Eye (tissue), 1 donor: ENCODE measurements at places on chromosomes 7 and 10.

- no peak for DNase-seq
These were observed 150.7 kb upstream of the SHH start for GRCh38 chr7:155962968-155963300.

DNA sequence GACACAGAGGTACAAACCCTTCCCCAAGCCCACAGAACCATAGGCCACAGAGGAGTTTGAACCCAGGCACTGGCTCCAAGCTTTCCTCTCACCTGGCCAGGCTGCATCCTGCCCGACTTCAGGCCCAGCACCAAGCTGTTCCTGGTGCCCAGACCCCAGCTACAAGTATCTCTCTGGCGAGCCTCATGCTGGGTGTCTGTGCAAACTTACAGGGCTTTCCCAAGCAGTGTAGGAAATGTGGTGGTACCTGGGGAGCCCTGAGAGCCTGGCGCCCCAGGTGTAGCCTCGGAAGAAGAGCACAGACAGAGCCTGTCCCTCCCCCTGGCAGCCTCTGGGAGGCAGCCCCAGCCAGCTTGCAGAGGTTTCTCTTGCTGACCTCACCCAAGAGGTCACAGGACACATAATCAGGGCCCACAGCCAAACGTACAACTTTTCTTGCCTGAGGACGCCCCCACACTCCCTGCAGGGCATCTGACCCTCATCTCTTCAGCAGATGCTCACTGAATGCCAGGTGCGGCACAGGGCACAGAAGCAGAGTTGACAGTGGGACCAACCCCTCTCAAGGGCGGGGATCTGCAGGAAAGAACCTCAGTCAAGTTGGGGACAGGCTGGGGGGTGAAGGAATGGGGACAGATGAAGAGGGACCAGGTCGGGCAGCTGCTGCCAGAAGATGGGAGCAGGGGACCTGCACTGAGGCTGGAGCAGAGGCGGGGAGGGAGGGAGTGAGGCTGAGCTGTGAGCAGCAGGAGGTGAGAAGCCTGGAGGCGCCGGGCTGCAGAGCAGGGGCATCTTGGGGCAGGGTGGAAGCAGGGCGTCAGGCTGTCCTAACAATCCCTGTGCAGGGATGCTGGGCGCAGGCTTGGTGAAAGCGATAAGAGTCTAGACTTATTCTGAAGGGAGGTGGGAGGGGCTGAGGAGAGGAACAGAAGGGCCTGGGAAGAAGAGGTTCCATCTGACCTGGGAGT lies 16.3 kb upstream of the MYL7 start:
- no peak for DNase-seq

GRCh38 chr7:102190776-102191350 lies 95.8 kb upstream of the SH2B2 start:
- no peak for DNase-seq

DNA sequence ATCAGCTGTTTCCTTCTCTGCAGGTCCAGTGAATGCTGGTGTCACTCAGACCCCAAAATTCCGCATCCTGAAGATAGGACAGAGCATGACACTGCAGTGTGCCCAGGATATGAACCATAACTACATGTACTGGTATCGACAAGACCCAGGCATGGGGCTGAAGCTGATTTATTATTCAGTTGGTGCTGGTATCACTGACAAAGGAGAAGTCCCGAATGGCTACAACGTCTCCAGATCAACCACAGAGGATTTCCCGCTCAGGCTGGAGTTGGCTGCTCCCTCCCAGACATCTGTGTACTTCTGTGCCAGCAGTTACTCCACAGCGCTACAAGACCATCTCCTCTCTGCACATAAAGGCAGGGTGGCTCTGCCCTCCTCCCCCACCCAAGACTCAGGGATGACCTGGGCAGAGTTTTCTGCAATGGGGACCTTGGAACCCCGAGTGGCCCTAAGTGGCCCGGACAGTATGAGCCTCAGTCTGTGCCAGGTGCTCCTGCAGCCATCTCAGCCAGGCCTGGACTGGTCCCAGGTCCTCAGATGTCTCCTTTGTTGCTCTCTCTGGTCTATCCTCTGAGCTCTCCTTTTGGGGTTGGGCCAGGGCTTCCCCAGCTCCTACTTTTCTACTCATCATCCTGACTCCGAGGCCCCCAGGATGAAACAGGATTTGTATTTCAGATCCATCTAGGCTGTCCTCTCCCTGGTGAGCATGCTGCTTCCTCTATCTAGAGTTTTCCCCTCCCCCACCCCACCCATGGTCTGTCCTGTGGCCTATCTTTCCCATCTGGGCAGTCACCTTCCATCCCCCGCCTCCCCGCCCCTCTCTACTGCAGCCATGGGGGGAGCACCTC lies 212.1 kb upstream of the PRSS58 start:
- no peak for DNase-seq
